ENCODE measurements at places on chromosomes 16 and 17.

GRCh38 chr17:68559316-68559715, 41.9 kb downstream of the FAM20A start:
- DNase-seq: no peak

GRCh38 chr16:56709443-56710040, 20.4 kb upstream of the NUP93 start:
- no peak for DNase-seq

DNA sequence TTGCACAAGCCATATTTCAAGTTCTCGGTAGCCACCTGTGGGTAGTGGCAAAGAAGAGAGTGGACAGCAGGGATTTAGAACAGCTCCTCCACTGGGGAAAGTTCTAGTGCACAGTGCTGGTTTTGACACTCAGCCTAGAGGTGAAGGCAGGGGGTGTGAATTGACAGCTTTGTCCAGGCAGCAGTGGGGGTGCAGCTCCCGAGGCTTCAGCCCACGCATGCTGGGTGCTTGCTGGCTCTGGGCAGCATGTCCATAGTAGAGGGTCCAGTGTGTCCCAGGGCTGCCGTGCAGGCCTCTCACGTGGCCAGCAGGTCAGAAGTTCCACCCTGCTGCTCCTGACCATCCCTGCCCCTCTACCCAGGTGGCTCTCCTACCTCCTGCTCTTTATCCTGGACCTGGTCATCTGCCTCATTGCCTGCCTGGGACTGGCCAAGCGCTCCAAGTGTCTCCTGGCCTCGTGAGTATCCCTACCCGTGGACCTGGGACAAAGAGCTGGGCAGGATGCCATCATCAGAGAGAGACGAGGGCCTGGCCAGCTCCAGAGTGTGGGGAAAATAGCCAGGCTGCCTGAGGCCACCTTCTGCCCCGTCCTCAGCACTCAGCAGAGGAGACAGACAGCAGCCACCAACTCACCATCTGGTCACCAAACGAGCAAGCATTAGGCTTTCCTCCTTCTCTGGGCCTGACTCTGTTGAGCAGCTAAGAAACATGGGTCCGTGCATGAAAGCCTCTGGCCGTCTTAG, 29.8 kb downstream of the TTYH2 start:
- no peak for DNase-seq

GRCh38 chr16:89117227-89117974, 23.7 kb downstream of the ACSF3 start:
- DNase-seq: no peak

DNA sequence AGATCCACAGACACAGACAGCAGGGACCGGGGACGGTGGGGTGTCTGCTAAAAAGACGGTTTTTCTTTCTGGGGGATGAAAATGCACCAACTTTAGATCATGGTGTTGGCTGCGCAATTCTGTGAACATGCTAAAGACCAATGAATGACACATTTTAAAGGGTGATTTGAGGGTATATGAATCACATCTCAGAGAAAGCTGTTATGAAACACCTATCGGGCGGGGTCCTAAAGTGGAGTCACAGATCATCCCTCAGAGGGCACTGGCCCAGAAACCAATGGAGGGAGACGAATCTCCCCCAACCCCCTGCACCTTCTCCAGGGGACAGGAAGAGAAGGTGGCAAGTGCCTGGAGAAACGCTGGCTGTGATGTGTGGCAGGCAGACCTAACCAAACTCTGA, 26.0 kb downstream of the KLHDC4 start:
- DNase-seq: no peak

DNA sequence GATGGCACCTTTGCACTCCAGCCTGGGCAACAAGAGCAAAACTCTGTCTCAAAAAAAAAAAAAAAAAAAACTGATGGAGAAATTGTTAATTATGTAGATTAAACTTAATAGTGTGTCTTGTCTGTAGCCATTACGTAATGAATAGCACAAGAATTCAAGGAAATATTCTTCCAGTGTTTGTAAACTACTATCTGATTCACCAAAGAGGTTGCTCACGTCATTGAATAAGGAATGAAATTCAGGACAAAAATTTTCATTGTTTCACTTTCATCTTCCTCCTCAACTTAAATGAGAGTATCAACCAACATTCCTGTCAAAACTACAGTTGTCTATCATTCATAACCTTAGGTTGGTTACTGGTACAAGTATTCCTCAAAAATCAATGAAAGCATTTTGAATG, 30.7 kb upstream of the MYO18A start:
- no peak for DNase-seq

- DNase-seq: no peak
Measured at GRCh38 chr17:82942166-82943130, 102.6 kb upstream of the ZNF750 start.
